ENCODE measurements at places on chromosomes 12 and 14. TPM values are rescaled to one million over a fixed set of nuclear protein-coding genes. Genes with fewer than 3 reads are reported as not detected.

DNA sequence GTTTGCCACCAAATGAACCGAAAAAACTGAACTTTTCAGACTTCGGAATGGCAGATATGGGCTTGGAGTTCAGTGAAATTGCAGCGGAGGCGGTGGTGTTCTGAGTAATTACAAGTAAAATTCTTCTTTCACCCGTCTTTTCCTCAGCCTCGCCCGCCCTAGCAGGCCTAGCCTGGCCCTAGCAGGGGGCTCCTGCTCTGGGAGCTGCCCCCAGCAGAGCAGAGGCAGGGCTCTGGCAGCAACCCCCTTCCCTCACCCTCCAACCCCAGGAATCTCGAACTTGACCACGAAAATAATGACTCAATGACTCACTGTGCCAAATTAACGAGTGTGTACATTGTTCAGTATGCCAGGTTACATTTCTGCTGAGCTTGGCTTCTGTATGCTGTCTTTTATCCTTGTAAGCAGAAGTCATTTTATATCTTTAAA is 1.1 kb downstream of the PAPLN start:
- DNase-seq: no peak

- peak; percentile 20 for DNase-seq
Observed at GRCh38 chr14:69055999-69056788, 77.1 kb upstream of the ACTN1 start.

DNA sequence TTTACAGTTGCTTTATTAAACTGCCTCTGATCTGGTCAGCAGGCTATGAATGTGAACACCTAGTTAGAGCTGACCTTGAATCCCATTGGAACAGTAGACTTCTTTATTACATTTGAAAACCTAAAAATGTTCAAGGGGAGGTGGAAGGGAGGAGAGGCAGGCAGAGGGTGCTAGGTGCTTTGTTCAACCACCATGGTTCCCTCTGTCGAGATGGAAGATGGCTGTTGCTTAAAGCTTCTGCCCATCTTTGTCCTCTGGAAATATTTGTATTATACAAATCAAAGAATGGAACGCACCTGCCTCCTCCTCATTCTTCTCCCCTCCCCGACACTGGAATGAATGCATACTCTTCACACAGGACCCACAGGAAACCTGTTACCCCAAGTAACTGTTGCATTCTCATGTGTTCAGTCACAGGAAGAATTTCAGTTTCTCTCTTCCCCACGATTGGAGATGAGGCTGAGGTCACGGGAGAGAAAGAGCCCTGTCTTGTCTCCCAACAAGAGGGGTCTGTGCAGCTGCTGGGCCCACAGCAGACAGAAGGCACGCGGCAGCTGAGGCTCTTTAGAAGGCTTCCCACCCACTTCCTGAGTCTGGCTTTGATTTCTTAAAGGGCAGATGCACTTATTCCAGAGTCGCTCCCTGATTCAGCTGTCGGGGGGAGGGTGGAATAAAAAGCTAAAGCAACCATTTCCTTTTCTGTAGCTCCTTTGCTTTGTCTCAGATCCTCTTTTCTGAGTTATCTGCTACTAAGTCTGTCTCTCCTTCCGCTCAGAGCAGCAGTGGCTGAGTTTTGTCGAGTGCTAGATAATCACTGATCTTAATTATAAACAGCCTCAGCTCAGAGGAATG is 217.9 kb upstream of the BTG1 start:
- DNase-seq: peak; percentile 25

DNA sequence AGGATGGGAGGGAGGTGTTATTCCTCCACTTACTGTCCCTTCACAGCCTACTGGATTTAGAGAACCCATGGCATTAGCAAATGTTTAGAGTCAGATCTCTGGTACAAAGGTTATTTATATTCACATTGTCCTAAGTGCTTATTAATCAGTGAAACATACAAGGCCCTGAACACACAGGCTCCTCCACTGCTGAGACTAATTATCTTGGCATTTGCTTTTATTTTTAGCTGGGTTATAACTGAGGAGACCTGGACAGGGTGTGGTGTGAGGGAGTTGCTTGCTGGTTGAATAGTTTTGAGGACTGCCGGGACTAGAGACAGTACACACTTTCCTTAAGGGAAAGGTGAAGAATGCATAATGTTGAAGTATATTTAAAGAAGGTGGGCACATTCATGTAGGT is 77.5 kb downstream of the FIGNL2 start:
- no peak for DNase-seq

TAS2R13 gene
- total RNA-seq: 0.53 TPM

CCND2 gene
- total RNA-seq: 502 TPM

DIO3 gene
- total RNA-seq: not detected

GALNT9 gene
- 0.53 TPM for total RNA-seq

ENDOU gene
- total RNA-seq: 0.44 TPM

Measured in activated T-cell treated with anti-CD3 and anti-CD28 coated beads, Interleukin-2, amount 50 U/mL, for 72 hours (primary cell).